ENCODE measurements at places on chromosomes 2 and 18. TPM values are rescaled to one million over a fixed set of nuclear protein-coding genes. Genes with fewer than 3 reads are reported as not detected.

- H3K4me3 ChIP-seq = no peak overlapping the region
- H3K36me3 ChIP-seq = no peaks in the 10 kb centered on the region
- DNase-seq = no peak
- H3K4me1 ChIP-seq = no peaks in the 10 kb centered on the region
Measured at GRCh38 chr18:4797002-4797685, 342.0 kb upstream of the DLGAP1 start.

- H3K36me3 ChIP-seq = peaks cover 5% of the 10 kb centered on the region
- DNase-seq = no peak
- no peak overlapping the region for H3K27ac ChIP-seq
- peaks cover 10% of the 10 kb centered on the region for H3K4me1 ChIP-seq
- no peaks in the 10 kb centered on the region for H3K27me3 ChIP-seq
Measured at GRCh38 chr2:72794572-72794971, 31.3 kb downstream of the EXOC6B start.

GRCh38 chr2:127683757-127684156 lies 8.4 kb upstream of the LIMS2 start:
- no peak overlapping the region for H3K4me3 ChIP-seq
- H3K27ac ChIP-seq = no peak overlapping the region
- peaks cover 3% of the 10 kb centered on the region for H3K27me3 ChIP-seq
- no peaks in the 10 kb centered on the region for H3K4me1 ChIP-seq
- H3K36me3 ChIP-seq = no peaks in the 10 kb centered on the region
- no peak for DNase-seq

DNA sequence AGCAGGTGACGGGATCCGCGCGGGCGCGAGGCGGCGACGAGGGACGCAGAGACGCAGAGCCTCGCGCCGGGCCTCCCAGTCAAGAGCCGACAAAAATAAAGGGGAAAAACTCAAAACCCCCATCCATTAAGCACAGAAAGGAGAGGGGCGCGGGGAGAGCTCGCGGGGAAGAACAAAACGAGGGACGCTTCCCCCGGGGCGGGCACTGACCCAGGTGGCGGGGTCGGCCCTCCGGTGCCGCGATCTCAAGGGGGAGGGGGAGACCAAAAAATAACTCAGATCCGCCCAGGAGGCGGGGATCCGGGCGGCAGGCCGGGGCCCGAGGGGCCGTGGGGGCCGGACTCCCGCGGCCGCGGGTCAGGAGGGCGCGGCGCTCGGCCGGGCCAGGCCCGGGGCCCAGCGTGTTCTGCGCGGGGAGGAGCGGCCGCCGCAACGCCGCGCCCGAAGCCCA lies 597 bp downstream of the RNF103 start:
- H3K27me3 ChIP-seq = no peaks in the 10 kb centered on the region
- peaks cover 10% of the 10 kb centered on the region for H3K36me3 ChIP-seq
- H3K27ac ChIP-seq = peak overlapping the region; percentile 93
- H3K4me3 ChIP-seq = peak overlapping the region; percentile 92

GRCh38 chr2:174059178-174059883 lies 94.2 kb upstream of the SP3 start:
- no peak for DNase-seq
- peaks cover 7% of the 10 kb centered on the region for H3K27me3 ChIP-seq
- no peak overlapping the region for H3K27ac ChIP-seq
- H3K4me3 ChIP-seq = no peak overlapping the region

DNA sequence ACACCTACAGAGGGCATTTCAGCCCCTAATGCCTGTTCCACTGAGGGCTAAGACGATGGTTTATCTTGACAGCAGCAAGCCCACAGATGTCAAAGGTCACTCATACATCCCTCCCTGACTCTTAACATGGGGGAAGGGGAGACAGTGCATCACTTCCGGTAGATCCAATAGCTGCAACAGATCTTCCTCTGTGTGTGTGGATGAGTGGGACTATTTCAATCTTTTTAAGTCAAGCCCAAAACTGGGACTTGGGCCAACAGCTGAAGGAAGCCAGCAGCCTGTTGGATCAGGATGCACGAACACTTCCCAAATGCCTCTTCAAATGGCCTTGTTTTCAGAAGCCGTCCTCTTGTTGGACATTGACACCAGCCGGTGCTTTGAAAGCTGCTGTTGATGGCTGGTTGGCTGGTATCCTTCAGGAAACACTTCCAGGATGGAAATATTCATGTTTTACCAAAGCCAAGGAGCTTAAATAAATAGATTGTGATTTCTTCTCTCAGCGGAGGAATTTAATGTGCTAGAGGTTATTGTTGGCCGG lies 59.2 kb downstream of the IL1R2 start:
- DNase-seq = no peak
- H3K36me3 ChIP-seq = no peaks in the 10 kb centered on the region
- H3K27ac ChIP-seq = no peak overlapping the region
- peaks cover 9% of the 10 kb centered on the region for H3K27me3 ChIP-seq

DNA sequence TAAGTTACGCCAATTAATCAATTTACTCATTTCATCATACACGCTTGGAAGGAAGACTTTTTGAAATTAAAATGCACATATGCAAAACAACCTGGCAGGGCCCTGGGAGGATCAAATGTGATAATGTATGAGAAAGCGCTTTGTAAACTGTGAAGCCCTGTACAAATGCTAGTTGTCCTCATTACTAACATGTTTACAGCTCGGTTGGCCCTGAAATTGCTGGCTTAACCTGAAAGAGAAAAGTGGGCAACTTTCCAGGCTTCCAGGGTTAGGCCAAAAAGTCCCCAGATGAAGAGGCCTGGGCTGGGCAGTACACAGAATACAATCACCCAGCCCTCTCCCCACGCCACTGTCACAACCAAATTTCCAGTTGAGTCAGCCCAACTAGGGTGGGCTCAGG lies 60.2 kb downstream of the DNMT3A start:
- peaks cover 72% of the 10 kb centered on the region for H3K4me1 ChIP-seq
- H3K27ac ChIP-seq = no peak overlapping the region
- H3K27me3 ChIP-seq = no peaks in the 10 kb centered on the region
- DNase-seq = no peak
- H3K4me3 ChIP-seq = no peak overlapping the region

The ZNF396 gene
- 0.74 TPM for total RNA-seq
